ENCODE measurements at places on chromosomes 13 and 19.

GRCh38 chr19:45498411-45499195 is at the start of gene PPM1N:
TSS of gene PPM1N (plus strand) at chr19:45498443. CDS start at chr19:45498473, 30 bp downstream.
- H3K4me3 ChIP-seq, result peak within 1 kb of the TSS; percentile 79
- no peaks in the 10 kb centered on the region for H3K36me3 ChIP-seq
- H3K4me1 ChIP-seq, result peaks cover 18% of the 10 kb centered on the region
- H3K27me3 ChIP-seq, result no peaks in the 10 kb centered on the region
- no peak within 1 kb of the TSS for H3K27ac ChIP-seq

DNA sequence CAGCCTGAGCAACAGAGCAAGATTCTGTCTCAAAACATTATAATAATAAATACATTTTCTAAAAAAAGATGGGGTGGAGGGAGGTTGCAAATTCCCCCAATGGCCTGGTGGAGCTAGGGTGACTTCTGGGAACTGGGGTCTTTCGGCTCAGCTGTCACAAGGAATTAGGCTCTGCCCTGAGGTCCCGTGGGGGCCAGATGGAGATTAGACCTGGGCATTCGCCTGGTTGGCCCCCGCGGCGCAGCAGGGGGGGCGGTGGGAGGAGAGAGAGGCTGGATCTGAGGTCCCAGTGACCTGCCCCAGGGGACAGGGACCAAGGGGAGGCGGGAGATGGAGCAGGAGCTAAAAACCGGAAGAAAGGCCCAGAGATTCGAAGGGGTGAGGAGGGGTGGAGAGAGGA is 14.8 kb downstream of the FUT6 start:
- no peaks in the 10 kb centered on the region for H3K36me3 ChIP-seq
- H3K27ac ChIP-seq, result no peak overlapping the region
- no peak for DNase-seq
- peaks cover 3% of the 10 kb centered on the region for H3K27me3 ChIP-seq

- peak within 1 kb of the TSS; percentile 49 for H3K4me3 ChIP-seq
- H3K36me3 ChIP-seq, result no peaks in the 10 kb centered on the region
- no peak for DNase-seq
- no peaks in the 10 kb centered on the region for H3K4me1 ChIP-seq
Measured at GRCh38 chr13:49627831-49628652, at the start of gene ARL11. TSS of gene ARL11 (plus strand) at chr13:49628507. CDS start at chr13:49630448, 1,941 bp downstream.

DNA sequence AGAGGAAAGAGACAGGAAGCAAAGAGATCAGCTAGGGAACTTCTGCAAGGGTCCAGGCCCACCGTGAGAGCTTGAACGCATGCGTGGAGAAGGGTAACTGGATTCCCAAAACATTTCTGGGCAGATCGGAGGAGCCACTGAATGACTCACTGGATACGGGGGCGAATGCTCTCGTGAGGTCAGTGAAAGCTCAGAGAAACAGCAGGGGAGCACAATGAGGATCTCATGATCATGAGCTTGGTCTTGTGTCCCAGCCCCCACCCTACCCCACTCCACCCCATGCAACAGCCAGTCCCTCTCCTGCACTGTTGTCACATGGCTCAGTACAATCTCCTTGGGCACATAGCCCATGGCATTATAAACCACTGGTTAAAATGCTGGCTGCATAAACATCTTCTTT is 40.6 kb downstream of the DCLK1 start:
- H3K27ac ChIP-seq, result no peak overlapping the region
- peaks cover 3% of the 10 kb centered on the region for H3K4me1 ChIP-seq
- H3K36me3 ChIP-seq, result no peaks in the 10 kb centered on the region
- H3K4me3 ChIP-seq, result no peak overlapping the region

DNA sequence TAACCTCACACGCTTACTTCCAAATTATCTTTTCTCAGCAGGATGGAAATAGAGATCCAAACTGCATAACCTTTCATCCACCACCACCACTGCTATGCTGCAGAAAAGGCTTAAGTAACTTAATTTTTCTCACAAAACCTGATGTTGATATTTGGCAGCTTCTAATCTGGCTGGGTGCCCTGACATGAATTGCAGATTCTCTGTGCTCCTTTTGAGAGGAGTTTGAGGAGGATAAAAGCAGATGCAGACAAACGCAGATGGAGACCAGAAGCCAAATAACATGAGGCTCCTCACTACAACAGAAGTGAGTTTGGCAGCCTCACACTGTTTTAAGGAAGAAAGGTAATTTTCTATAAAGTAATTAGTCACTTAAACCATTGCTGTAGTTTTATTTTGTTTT is 646.2 kb upstream of the ATXN8OS start:
- no peak for DNase-seq
- no peaks in the 10 kb centered on the region for H3K27me3 ChIP-seq
- no peaks in the 10 kb centered on the region for H3K36me3 ChIP-seq

DNA sequence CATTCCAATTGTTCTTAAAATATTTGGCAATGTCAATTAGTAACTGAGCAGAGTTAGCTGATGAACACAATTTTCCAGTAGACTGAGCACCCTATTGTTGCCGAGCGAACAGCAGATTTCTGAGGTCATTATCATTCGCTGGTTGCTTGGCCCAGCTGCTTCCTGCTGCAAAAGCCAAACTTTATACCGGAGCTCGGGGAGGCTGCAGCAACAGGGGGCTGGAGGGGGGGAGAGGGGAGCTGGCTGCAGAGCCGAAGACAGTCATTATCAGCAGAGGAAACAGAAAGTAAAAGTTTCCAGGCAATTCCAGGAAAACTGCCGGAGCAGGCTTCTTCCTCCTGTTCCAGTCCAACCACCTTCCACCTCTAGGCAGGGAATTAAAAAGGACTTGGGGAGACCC is 77.9 kb downstream of the ZNF536 start:
- no peaks in the 10 kb centered on the region for H3K27me3 ChIP-seq
- H3K36me3 ChIP-seq, result no peaks in the 10 kb centered on the region
- H3K27ac ChIP-seq, result no peak overlapping the region
- peak overlapping the region; percentile 55 for H3K4me3 ChIP-seq
- H3K4me1 ChIP-seq, result no peaks in the 10 kb centered on the region

DNA sequence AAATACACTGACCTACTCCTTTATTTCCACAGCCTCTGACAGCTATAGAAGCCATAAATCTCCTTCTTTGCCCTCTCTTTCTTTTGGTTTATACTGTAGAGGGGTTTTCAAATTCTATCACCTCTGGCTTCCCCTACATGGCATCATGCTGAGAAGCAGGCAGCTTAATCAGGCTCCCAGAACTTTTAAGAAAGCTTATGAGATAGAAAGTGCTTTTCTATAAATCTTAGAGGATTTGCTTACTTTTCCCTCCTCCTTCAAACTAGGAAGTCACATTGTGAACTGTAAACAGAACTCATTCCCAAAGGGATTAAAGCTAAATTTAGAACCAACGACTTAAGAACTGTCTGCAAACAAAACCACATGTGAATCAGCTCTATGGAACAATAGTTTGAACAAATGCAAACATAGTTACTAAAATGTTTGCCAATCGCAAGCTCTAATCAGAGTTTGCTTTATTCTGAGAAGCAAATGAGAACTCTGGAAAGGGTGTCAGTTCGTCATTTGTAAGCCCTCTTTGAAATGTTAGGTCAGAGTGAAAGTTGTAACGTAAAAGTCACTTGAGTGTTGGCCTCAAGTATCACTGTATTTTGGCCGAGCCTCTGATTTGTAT is 344.1 kb downstream of the RFC3 start:
- H3K36me3 ChIP-seq, result no peaks in the 10 kb centered on the region
- DNase-seq, result no peak
- H3K27me3 ChIP-seq, result no peaks in the 10 kb centered on the region
- H3K4me3 ChIP-seq, result peak overlapping the region; percentile 35
- H3K27ac ChIP-seq, result peak overlapping the region; percentile 80

DNA sequence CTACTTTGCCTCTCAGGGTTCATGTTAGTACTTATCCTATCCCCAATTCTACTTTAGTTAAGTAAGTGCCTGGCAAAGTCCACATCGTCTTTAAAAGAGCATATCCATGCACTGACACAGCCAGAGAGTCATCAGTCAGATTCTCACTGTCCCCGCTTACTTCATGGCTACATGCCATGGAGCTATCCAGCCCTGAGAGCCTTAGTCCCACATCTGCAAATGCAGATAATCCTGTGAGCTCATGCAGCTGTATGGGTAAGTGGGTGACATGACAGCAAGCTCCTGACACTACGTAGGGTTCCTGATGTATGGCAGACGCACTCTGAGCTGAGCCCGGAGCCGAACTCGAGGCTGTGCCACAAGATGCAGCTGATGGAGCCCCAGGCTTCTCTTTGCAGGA is 661.5 kb downstream of the LIG4 start:
- no peak for DNase-seq
- H3K27ac ChIP-seq, result no peak overlapping the region

GRCh38 chr19:55584871-55585270 is 4.2 kb upstream of the ZNF579 start:
- no peak overlapping the region for H3K27ac ChIP-seq
- no peaks in the 10 kb centered on the region for H3K36me3 ChIP-seq
- no peaks in the 10 kb centered on the region for H3K27me3 ChIP-seq

DNA sequence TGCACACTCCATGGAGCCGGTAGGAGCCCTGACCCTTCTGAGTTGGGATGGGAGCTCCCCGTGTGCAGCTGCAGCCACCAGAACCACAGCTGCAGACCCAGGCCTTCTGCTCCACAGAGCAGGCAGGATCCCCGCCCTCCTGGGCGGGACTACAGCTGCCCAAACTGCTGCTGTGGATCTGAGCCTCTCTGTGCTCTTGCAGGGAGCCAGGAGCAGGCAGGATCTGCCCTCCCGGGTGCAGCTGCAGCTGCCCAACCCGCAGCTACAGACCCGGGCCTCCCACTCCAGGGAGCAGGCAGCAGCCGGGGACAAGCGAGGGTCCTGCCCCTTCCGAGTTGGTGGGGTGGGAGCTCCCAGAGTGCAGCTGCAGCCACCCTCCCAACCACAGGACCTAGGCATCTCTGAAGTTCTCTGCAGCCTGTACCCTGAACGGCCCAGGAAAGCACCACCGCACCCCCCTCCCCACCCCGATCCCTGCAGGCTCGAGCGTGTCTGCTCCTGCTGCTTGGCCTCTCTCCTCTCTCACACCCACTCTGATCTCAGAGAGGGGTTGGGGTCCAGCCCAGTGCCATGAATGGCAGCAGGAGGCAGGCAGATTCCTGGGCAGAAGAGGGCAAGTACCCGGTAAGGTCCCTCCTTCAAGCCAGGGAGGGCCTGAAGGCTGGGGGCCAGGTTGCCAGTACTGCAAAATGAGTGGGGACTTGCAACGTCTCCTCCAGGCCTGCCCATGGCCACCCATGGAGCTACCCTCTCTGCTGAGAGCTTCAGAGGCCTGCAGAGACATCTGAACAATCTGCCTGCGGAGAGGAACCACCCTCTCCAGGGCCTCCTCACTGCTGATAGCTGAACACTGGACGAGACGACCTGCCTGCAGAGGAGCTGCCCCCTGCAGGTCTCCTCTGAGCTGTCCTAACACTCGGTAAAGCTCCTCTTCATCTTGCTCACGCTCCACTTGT is 16.4 kb upstream of the EMP3 start:
- no peaks in the 10 kb centered on the region for H3K27me3 ChIP-seq
- no peak overlapping the region for H3K4me3 ChIP-seq
- no peaks in the 10 kb centered on the region for H3K4me1 ChIP-seq
- no peaks in the 10 kb centered on the region for H3K36me3 ChIP-seq

GRCh38 chr19:40570313-40571004 is 6.2 kb upstream of the SHKBP1 start:
- peaks cover 6% of the 10 kb centered on the region for H3K27me3 ChIP-seq
- peaks cover 7% of the 10 kb centered on the region for H3K4me1 ChIP-seq
- H3K27ac ChIP-seq, result peak overlapping the region; percentile 50
- peak overlapping the region; percentile 69 for H3K4me3 ChIP-seq

DNA sequence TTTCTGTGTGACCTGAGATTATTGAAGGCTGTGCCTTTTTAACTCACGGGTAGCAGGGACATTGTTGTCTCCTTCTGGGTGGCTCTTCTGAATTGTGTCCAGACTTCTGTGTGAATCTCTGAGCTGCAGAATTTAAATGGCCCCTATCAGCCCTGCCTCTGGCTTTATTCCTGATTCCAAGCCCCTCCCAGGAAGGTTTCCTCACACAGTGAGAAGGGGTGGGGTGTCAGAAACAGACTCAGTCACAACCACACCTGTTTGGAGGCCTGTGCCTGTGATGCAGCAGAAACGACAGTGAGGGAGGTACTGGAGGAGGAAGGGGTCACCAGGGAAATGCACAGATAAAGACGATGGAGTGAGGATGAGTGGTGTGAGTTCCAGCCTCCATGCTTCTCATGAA is at the start of gene CLC:
TSS of gene CLC (minus strand) at position 139 of the 400 bp plus-strand sequence. CDS start at position 62, 77 bp downstream.
- H3K4me1 ChIP-seq, result no peaks in the 10 kb centered on the region
- no peak within 1 kb of the TSS for H3K4me3 ChIP-seq
- DNase-seq, result no peak
- no peak within 1 kb of the TSS for H3K27ac ChIP-seq
- no peaks in the 10 kb centered on the region for H3K27me3 ChIP-seq

- H3K4me3 ChIP-seq, result no peak overlapping the region
- H3K4me1 ChIP-seq, result no peaks in the 10 kb centered on the region
- H3K36me3 ChIP-seq, result no peaks in the 10 kb centered on the region
- H3K27ac ChIP-seq, result no peak overlapping the region
- no peaks in the 10 kb centered on the region for H3K27me3 ChIP-seq
- DNase-seq, result no peak
Measured at GRCh38 chr13:39916330-39916729, 260.9 kb downstream of the COG6 start.

DNA sequence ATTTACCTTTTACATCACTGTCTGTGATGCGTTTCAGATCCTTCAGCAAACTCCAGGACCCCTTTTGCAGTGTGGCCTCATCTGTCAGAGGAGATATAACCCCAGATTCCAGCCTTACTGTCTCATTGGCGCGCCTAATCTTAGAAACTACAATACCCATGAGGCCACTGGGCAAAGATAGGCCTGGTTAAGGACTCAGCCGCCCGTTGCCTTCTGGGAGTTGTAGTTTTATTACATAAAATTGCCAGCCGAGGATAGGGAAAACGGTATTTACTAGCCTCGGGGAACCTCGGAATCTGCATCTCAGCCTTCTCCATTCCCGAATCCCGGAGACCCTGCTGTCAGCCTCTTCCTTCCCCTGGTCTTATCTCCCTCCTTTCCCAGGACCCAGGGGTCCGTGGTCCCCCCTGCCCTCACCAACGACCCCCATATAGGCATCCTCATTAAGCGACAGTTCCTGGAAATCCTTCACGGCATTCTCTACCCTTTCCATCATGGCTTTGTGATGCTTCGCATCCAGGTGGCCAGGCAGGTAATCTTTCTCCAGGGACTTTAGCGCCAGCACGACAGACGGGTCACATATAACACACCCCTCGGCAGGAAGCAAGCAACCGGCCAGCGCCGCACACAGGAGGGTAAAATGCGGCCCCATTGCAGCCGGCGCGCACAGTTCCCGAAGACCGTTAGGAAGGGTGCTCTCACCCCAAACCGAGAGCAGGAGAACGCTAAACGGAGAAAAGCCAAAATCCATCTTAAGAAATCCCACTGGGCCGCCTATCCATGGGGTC is 1.3 kb downstream of the IZUMO1 start:
- no peak for DNase-seq
- H3K4me1 ChIP-seq, result no peaks in the 10 kb centered on the region
- H3K27me3 ChIP-seq, result peaks cover 4% of the 10 kb centered on the region
- no peaks in the 10 kb centered on the region for H3K36me3 ChIP-seq
- no peak overlapping the region for H3K4me3 ChIP-seq
- H3K27ac ChIP-seq, result no peak overlapping the region

- H3K4me3 ChIP-seq, result no peak overlapping the region
- H3K4me1 ChIP-seq, result no peaks in the 10 kb centered on the region
- no peak for DNase-seq
- no peaks in the 10 kb centered on the region for H3K27me3 ChIP-seq
- H3K36me3 ChIP-seq, result no peaks in the 10 kb centered on the region
- no peak overlapping the region for H3K27ac ChIP-seq
Measured at GRCh38 chr13:109336730-109337129, 449.7 kb downstream of the IRS2 start.

GRCh38 chr19:28208745-28209144 is 1004.2 kb downstream of the UQCRFS1 start:
- H3K27me3 ChIP-seq, result no peaks in the 10 kb centered on the region
- H3K4me3 ChIP-seq, result no peak overlapping the region
- no peaks in the 10 kb centered on the region for H3K4me1 ChIP-seq
- H3K36me3 ChIP-seq, result no peaks in the 10 kb centered on the region
- no peak for DNase-seq
- no peak overlapping the region for H3K27ac ChIP-seq
